NCI-H1930 (cell line): ENCODE measurements at places on chromosomes 6 and 20.

DNA sequence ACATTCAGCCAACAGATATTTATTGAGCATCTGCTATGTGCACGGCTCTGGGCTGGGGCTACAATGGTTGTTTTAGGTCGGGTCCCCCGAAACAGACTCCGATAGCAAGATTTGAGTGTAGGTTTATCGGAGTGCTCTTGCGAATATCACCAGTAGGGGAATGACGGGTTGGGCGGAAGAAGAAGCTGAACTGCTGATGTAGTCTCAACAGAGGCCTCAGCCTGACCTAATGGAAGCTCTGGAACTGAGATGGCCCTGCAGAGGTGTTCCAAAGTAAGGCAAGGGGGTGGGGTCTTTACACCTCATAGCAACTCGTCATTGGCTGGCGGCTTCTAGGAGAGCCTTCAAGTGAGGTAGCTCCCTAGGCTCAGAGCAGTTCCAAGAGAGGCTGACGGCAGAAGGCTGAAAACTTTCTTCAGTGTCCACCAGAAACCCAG is 1.1 kb downstream of the L3MBTL1 start:
- no peak for DNase-seq

DNA sequence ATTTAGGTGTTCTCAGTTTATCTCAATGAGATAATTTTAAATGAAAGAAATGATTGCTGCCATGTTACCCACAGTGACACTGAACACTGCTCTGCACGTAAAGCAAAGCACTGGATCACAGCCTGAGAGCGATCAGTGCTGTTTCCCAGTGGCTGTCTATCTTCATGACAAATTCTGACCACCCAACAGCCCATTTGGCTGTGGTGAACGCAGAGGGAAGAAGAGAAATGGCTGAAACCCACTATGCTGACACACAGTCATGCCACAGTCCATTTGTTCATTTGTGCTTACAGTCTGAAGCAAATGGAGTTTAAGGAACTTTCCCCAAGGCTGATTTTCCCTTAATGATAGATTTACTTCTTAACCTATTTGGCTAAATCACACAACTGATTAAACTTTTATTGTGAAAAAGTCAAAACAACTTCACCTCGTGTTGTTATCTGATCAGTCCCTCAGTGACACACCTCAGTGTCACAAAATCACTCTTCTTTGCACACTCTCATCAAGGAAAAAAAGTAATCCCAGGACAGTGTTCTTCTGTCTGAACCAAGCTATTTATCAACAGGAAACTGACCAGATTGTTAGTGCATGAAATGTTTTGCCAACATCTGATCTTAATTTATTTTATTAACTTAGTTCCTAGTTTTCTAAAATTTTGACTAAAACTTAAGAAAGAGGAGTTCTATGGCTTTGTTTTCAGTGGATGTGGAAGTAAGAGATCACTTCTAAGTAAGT is 225.1 kb downstream of the TBX18 start:
- no peak for DNase-seq

GRCh38 chr6:156262014-156262413 is 515.2 kb upstream of the ARID1B start:
- peak; percentile 30 for DNase-seq

DNA sequence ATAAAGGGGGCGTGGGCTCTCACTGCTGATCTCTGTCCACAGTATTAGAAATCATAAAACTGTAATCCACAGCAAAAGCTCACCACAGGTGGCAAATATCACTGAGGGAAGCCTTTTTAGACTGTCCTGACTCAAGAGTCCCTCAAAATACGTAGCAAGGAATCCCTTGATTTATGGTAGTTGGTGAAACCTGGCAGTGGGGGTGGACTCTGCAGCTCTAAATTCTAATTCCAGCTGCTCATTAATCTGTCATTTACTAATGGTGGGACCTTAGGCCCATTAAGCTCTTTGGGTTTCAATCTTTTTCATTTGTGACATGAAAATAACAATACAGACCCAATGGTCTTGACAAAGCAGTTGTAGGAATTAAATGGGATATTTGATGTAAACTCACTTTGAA is 32.3 kb downstream of the GMDS start:
- no peak for DNase-seq

GRCh38 chr6:148888856-148889255 is 142.0 kb downstream of the UST start:
- DNase-seq, result no peak

DNA sequence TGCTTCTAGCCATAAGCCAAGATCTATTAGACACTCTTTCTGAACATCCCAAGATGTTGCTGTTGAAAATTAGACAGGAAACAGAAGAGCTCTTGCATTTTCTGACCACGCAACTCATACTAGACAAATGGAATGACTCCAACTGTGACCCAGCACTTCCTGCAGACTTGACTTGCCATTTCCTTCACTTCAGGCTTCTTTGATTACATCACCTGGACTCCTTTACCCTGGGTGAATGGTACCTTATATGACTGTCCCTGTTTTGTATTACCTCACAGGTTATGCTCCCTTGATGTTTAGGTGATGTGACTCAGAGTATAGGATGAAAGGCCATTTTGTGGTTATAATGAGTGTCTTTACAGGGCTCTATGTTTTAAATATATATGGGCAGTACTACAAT is 236.1 kb downstream of the BMP2 start:
- DNase-seq, result no peak

DNA sequence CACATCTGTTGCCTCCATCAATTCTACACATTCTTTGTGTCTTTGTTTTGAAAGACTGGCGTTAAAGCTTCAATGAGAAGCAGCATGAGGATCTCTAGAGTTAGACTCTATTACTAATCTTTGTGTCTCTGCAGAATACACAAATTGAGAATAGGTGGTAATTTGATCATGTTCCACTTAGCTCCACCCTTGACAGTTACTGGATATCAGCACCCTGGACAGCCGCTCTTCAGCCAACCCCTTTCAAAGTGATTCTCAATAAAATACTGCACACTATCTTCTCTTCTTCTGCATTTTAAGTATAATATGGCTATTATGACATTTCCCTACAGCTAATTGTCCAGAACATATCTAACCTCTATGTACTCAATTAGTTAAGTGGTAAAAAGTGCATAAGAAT is 54.3 kb upstream of the CNR1 start:
- peak; percentile 38 for DNase-seq
